ENCODE measurements at places on chromosomes 7 and 10.
A peak's percentile ranks its signal among the peaks of the same experiment; 100 is the strongest.

DNA sequence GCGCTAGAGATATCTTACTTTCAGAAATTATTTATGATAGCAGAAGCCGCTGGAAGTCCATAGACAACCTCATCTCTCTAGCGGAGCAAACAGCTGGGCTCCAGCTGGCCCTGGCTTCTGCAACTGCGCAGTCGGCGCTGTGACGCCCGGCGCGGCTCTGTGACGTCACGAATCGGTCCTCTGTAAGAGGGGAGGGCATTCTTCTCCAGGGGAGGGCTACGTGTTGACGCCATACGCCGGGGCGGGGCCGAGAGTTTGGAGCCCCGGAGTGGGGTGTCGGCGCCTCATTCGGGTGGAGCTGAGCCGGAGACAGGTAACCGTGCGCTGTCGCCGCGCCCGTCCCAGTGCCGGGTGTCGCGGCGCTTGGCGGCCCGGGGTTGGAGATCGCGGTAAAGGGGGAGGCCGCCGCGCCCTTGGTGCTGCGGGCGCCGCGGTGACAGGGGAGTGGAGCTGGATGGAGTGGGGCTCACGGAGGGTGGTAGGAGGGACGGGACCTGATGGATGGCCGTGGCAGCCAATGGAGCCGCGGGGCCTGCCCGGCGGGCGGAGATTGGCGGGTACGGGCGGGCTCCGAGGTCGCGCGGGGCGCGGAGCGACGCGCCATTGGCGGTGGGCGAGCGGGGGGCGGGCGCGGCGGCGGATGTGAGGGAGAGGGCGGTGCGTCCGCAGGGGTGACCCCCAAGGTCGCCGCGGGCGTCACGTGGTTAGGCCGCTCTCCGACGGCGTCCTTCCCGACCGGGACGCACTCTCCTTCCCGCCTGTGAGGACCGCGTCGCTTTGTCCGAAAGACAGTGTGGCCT lies at the start of gene OGDH:
TSS of gene OGDH (plus strand) at position 287 of the 800 bp plus-strand sequence. CDS start 17,717 bp downstream, outside the sequence.
- DNase-seq, result peak; percentile 99

DNA sequence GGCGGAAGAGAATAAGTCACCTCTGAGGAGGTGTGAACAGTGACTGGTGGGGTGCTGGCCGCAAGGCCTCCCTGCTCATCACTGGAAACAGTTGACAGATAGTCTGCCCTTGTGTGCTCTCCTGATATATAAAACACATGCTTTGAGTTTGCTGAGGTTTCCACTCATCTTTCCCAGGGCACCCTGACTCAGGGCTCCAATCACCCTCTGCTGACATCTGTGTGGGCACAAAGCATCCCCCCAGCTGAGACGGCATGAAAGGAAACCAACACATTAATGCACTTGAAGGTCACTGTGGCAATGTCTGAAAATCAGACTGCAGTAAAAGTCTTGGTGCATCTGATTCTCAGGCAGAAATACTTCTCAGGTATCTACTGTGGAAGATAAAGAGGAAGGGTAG lies 49.8 kb downstream of the EPDR1 start:
- no peak for DNase-seq

GRCh38 chr10:44961230-44961571 lies 1.6 kb downstream of the RASSF4 start:
- no peak for DNase-seq

- DNase-seq, result no peak
Observed at GRCh38 chr10:110151971-110152370, 55.4 kb upstream of the MXI1 start.

- DNase-seq, result no peak
Observed at GRCh38 chr10:772227-772637, 82.8 kb upstream of the DIP2C start.

- no peak for DNase-seq
Observed at GRCh38 chr10:131739206-131739605, 161.6 kb upstream of the PPP2R2D start.

- DNase-seq, result no peak
Observed at GRCh38 chr10:86662186-86663045, 5.9 kb upstream of the LDB3 start.

DNA sequence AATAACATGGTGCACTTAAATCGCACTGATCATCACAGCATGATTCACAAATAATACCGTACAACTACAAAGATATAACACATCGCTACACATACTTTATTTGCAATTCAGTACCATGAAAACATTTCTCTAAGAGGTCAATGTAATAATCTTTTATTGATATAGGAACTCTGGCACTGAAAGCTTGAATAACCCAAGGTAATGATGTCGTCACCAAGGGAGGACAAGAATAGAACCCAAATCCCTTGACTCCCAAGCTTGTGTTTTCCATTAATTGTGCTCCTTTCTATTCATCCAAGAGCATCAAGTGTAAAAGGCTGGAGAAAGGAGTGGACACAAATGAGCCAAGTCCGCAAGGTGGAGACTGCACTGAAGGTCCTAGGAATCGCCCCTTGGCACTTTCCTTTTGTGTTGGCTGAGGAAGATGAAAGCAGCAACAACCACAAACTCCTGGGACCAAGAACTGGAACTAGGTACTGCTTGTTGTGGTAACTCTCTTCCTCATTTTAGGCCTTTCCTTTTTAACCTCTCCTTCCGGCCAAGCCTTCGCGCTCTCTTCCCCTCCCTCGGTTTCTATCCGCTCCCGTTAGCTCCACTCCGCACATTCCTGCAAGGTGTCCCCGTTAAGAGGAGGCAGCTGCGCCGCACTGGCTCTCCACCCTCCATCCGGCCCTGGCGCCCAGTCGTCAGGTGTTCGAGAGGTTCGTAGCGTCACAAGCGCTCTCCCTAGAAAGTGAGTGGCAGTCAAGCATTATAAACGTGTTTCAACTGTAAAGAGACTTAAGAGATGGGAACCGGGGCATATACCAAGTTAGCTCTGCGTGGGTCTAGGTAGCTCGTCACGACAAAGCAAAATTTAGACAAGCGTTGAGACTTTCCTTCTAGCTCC lies 1.0 kb upstream of the CBLL1 start:
- no peak for DNase-seq

- peak; percentile 95 for DNase-seq
Observed at GRCh38 chr7:152675759-152676636, at the start of gene XRCC2. TSS of gene XRCC2 (minus strand) at chr7:152676141. CDS start at chr7:152676079, 62 bp downstream.

- no peak for DNase-seq
Observed at GRCh38 chr7:40330408-40330807, 195.6 kb downstream of the SUGCT start.

GRCh38 chr7:156950381-156950858 lies 908 bp downstream of the NOM1 start:
- DNase-seq, result no peak

DNA sequence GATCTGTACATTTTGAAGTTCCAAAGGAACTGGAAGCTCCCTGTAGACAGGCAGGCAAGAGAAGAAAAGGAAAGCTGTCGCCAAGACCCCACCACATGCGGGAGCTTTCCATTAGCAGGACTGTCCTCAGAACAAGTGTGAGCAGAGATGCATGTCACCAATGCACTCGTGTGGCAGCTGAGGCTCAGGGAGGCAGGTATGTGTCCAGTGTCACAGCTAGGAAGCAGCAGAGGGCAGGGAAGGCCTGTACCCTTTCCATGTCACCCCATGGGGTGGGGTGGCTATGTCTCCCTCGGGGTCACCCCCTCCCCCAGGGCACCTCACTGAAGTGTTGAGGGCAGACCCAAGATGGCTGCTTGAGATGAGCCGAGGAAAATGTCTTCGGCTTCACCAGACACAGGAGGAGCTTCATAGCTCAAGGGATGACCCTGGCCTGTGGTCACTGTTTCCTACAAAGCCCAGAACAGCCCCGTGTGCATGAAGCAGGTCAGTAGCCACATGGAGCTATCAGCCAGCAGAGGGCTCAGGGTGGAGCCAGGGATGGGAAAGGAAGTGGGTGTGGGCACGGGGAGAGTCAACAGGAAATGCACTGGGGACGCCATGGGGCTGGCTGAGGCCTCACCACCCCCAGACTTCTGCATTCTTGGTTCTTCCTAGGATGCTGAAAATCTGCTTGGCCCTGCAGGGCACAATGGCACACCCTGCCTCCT lies 96.6 kb downstream of the FAM53B start:
- DNase-seq, result no peak

GRCh38 chr7:155585951-155586350 lies 39.6 kb upstream of the CNPY1 start:
- no peak for DNase-seq

- DNase-seq, result no peak
Observed at GRCh38 chr7:18407385-18407784, 88.2 kb upstream of the HDAC9 start.

- DNase-seq, result no peak
Observed at GRCh38 chr10:129622736-129623135, 155.7 kb downstream of the MGMT start.

GRCh38 chr7:139108266-139109187 lies 993 bp downstream of the ZC3HAV1 start:
- peak; percentile 75 for DNase-seq

- no peak for DNase-seq
Observed at GRCh38 chr7:141150465-141150864, 76.6 kb downstream of the TMEM178B start.

- no peak for DNase-seq
Observed at GRCh38 chr10:86197166-86197790, 169.3 kb downstream of the GRID1 start.

GRCh38 chr10:86267286-86268195 lies 99.1 kb downstream of the GRID1 start:
- DNase-seq, result peak; percentile 81

DNA sequence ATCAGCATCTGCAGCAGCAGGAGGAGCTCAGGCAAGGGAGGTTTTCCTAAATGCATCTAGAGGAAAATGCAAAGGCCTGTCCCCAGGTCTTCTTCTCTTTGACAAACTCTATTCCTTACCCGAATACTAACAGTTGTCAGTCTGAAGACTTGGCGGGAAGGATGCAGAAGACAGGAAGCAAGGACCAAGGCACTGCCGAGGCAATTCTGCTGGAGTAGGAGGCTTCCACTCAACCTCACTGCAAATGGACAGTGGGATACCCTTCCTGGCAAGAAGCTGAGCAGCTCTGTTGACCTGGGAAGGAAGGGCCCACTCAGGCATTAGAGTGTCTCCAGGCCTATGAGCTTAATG lies 373.0 kb downstream of the CCSER2 start:
- DNase-seq, result no peak

GRCh38 chr10:91603931-91604331 lies 28.9 kb downstream of the PPP1R3C start:
- no peak for DNase-seq

DNA sequence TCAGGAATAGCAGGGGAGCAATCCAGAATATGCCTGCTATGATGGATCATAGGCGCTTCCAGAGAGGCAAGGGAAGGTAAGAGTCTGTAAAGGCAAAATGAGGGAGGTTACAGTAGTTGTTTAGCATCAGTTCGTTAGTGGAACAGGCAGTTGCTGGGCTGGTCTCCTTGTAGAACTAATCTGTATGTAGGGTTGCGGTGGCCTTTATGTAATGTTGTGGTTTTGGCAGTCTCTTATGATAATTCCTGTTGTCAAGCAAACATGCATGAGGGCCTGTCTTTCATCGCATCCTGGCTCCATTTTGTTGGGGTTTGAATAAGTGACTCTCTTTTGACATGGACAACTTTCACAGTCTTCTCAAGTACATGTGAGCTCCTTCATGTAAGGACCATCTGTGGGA lies 427.8 kb upstream of the LRGUK start:
- DNase-seq, result no peak

GRCh38 chr7:70044064-70044463 lies 445.8 kb downstream of the AUTS2 start:
- no peak for DNase-seq

- no peak for DNase-seq
Observed at GRCh38 chr7:143495851-143496250, 18.2 kb downstream of the TAS2R41 start.

GRCh38 chr10:74177140-74177677 lies 26.2 kb downstream of the ADK start:
- DNase-seq, result no peak

GRCh38 chr10:98263088-98263487 lies 4.9 kb downstream of the LOXL4 start:
- no peak for DNase-seq

DNA sequence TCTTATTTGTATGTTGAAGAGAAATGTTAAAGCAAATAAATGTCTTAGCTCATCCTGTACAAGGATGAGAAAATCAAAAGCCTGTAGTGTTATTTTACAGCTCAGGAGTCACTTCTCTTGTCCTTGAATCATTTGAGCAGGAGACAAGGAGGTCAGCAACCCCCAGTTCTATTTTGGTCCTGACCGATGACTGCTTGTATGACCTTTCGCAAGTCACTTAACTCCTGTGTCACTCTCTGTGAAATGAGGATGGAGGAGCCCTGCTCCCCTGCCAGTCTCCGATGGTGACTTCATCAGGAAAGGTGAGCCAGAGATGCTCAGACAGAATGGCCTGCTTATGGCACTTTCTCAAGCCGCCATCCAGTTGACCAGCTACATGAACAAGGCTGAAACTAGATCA lies 101.0 kb downstream of the CELF2 start:
- no peak for DNase-seq

DNA sequence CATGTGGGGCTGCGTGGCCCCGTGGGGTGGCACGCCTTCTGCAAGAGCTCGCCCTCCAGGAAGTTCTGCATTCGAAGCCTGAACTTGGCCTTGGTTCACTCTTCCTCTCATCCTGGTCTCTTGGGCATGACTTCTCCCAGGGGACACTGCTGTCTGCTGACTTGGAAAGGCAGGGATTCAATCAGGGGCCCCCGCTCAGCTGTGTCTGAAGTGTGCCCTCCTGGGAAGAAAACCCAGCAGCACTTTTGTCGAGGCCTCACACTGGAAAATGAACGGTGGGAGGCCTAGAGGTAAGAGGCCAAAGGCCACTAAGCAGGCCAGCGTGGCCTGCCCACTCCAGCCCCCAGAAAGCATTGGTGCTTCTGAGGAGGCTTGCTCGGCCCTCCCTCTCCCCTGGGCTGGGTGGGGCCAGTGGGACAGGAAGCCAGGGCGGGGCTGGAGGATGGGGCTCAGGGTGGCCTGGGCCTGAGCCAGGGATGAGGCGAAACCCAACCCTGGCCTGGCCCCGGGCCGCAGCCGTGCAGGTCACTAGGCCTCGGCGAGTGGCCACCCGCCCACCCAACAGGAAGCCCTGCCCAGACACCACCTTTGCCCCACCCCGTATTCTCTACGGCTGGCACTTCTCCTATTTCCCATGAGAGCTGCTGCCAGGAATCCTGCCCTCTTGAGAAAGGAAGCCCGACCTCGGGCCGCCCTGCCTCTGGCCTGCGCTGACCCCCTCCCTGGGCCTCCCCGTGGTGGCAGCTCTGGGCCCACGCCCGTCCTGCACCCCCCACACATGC lies 81.1 kb downstream of the ZMIZ1 start:
- no peak for DNase-seq

DNA sequence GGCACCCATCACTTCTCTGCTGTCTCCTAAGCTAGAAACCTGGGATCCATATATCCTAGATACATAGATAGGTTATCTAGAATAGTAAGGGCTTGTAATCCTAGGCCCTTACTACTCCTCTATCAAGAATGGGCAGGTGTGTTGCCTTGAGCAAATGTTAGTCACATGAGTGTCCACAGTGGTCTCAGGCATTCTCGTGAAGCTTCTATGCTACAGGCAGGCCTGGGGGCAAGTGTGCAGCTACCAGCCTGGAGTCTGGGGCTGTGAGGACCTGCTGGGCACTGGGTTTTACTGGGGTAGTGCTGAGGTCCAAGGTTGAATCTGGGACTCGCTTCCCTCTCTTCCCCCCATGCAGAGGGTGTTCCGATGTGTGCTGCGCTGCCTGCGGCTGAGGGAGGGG lies 91.4 kb downstream of the ABCC2 start:
- no peak for DNase-seq

- no peak for DNase-seq
Observed at GRCh38 chr10:122184254-122184653, 86.8 kb upstream of the BTBD16 start.

GRCh38 chr7:27094304-27095049 lies 1.3 kb downstream of the HOXA1 start:
- peak; percentile 64 for DNase-seq

All from ELF-1 (cell line).